ENCODE measurements at places on chromosomes 2 and 18. TPM values are rescaled to one million over a fixed set of nuclear protein-coding genes. Genes with fewer than 3 reads are reported as not detected.
A peak's percentile ranks its signal among the peaks of the same experiment; 100 is the strongest.

CACNB4 gene
- total RNA-seq, result 3.4 TPM

- H3K36me3 ChIP-seq, result peaks cover 2% of the 10 kb centered on the region
- H3K27ac ChIP-seq, result no peak overlapping the region
- H3K4me1 ChIP-seq, result peaks cover 11% of the 10 kb centered on the region
Measured at GRCh38 chr18:44232500-44232899, 448.2 kb upstream of the SETBP1 start.

TRIM43 gene
- not detected for total RNA-seq

DNA sequence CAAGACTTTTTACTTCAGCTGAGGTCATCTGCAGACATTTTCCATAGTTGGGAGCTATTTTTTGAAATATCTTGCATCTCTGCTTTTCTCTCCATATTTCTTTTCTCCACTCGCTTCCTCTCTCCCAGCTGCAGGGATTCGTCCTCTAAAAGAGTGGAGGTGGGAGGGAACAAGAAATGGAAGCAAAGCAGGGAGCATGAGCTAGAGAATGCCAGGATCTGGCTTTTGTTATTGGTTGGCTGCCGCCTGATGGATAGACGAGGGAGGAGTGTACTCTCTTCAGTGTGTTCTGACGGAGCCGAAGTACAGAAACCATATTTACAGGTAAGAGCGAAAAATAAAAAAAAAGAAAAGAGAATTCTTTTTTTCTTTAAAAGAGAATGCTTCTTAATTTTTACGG lies at the start of gene CSRNP3:
Gene CSRNP3 (plus strand): TSS at position 282 of the 400 bp plus-strand sequence. CDS start 125,368 bp downstream, outside the sequence.
- peaks cover 12% of the 10 kb centered on the region for H3K4me1 ChIP-seq
- no peak within 1 kb of the TSS for H3K27ac ChIP-seq
- H3K4me3 ChIP-seq, result peak within 1 kb of the TSS; percentile 80

DNA sequence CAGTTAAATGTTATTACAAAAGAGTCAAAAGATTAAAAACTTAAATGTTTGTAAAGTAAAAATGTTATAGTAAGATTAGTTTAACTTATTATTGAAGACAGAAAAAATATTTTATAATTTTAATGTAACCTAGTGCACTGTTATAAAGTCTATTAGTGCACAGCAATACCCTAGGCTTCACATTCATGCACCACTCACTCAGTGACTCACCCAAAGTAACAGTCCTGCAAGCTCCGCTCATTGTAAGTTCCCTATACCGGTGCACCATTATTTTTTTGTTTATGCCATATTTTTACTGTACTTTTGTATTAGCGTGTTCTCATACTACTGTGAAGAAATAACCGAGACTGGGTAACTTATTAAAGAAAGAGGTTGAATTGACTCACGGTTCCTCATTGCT lies 759.7 kb upstream of the CDH7 start:
- no peak overlapping the region for H3K4me3 ChIP-seq
- no peak for DNase-seq

GPR55 gene
- not detected for total RNA-seq

DNA sequence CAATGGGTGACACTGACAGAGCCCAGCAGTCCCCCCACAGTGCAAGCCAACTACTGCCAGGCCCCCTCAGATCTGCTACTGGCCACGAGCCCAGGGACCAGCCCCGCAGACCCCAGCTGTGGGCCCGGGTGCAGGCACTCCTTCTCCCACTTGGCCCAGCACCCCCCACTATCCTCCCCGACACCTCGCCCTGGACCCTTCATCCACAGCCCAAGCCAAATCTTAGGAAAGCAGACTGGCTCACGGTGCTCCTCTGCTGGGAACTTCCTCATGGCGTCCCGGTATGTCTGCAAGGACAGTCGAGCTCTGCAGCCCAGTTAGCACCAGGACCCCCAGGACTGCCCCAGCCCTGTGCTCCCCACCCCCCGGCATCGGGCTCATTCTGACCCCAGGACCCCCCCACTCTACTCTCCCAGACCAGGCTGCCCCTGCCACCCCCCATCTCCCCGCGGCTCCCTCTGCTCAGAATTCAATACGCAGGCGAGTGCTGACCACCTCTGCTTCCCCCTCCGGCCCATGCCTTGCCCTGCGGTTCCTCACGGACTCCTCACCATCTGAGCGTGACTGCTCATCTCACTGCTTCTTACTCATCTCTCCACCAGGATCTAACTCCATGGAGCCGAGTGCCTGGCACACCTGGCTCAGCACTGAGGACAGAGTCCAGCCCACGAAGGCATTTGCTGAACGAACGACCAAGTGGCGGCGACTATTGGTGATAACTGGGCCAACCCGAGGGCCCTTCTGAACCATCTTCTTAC lies 85.7 kb downstream of the PXDN start:
- H3K4me3 ChIP-seq, result no peak overlapping the region
- no peaks in the 10 kb centered on the region for H3K27me3 ChIP-seq
- no peak overlapping the region for H3K27ac ChIP-seq
- DNase-seq, result peak; percentile 79
- peaks cover 50% of the 10 kb centered on the region for H3K36me3 ChIP-seq

C2orf66 gene
- total RNA-seq, result 0.27 TPM

SERPINB12 gene
- not detected for total RNA-seq

DNA sequence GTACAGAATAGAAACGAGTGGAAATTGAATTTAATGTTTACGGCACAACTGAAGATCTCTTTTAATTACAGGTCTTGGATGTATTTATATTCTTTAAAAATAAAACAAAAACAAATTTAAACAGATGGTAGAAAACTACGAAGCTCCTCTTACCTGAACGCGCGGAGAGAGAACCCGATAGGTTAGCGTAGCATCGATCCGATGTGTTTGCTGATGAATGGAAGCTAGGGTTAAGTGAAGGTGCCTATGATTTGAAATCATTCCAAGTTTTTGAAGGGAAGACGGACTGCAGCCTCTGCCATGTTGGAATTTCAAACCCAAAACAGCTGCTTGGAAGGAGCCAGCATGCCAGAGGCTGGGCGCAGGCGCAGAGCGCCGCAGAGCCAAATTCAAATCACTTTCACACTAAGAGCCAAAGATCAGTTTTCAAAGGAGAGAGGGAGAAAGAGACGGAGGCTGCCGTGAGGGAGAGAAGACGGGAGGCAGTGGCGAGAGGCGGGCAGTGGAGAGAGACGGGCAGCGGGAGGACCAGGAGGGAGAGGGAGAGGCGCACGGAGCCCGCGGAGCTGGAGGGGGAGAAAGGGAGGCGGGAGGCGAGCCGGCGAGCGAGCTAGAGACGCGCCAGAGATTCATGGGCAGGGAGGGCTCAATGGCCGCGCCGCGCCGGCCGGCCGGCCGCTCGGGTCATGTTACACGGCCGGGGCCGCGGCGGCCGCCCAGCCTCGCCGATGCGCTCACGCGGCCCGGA lies at the start of gene FIGN:
Gene FIGN (minus strand): TSS at position 324 of the 748 bp plus-strand sequence. CDS start 1,081 bp downstream, outside the sequence.
- no peaks in the 10 kb centered on the region for H3K36me3 ChIP-seq
- H3K4me1 ChIP-seq, result peaks cover 26% of the 10 kb centered on the region
- peak within 1 kb of the TSS; percentile 96 for H3K27ac ChIP-seq

DNA sequence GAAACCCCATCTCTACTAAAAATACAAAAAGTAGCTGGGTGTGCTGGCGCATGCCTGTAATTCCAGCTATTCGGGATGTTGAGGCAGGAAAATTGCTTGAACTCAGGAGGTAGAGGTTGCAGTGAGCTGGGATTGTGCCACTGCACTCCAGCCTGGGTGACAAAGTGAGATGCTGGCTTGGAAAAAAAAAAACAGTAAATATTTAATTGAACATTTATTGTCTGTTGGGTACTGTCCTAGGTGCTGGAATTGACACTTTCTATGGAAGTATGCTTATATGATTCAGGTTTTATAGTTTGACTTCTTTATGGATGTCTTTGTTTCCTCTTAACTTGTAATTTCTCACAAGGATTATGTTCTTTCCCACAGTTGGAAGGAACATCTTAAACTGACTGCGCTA lies 633.1 kb upstream of the SETBP1 start:
- no peak overlapping the region for H3K4me3 ChIP-seq
- H3K27ac ChIP-seq, result no peak overlapping the region

GRCh38 chr2:211187602-211188001 lies 631.2 kb downstream of the CPS1 start:
- H3K36me3 ChIP-seq, result no peaks in the 10 kb centered on the region
- no peak for DNase-seq
- no peak overlapping the region for H3K27ac ChIP-seq
- peaks cover 14% of the 10 kb centered on the region for H3K27me3 ChIP-seq
- no peaks in the 10 kb centered on the region for H3K4me1 ChIP-seq

DNA sequence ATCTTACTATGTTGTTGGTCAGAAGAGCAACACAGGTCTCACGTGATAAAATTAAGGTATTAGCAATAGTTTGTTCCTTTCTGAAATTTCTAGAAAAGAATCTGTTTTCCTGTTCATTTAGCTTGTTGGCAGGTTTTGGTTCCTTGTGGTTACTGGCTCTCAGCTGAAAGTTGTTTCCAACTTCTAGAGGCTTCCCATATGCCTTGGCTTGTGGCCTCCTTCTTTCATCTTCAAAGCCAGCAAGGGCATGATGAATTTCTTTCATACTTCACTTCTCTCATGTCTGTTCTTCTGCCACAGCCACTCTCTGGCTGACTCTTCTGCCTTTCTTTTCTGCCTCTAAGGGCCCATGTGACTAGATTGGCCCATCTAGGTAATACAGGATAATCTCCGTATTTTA lies 193.7 kb downstream of the TRIB2 start:
- no peak overlapping the region for H3K4me3 ChIP-seq
- no peaks in the 10 kb centered on the region for H3K27me3 ChIP-seq
- peaks cover 3% of the 10 kb centered on the region for H3K4me1 ChIP-seq
- no peak for DNase-seq
- H3K27ac ChIP-seq, result no peak overlapping the region

DNA sequence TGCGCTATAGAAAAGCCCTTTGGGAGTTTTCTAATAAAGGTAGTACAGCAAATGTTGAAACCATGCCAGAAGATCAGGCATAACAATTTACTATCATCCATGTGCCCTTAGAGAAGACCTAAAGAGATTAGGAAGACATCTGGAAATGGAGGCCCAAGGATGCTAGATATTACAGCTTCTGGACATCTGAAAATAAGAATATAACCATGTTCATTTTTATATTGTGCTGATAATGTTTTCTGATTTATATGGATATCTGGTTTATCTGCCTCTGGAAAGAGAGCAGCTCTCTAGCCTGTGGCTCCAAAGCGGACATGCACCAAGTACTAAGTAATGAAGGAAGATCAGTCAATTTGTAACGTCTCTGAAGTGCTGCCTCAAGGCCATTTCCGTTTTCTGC lies 478.0 kb upstream of the DDX18 start:
- H3K4me1 ChIP-seq, result no peaks in the 10 kb centered on the region
- no peak for DNase-seq
- H3K4me3 ChIP-seq, result no peak overlapping the region
- H3K27me3 ChIP-seq, result no peaks in the 10 kb centered on the region

- H3K36me3 ChIP-seq, result no peaks in the 10 kb centered on the region
- H3K27ac ChIP-seq, result no peak overlapping the region
- H3K4me1 ChIP-seq, result no peaks in the 10 kb centered on the region
- no peak for DNase-seq
- no peak overlapping the region for H3K4me3 ChIP-seq
Measured at GRCh38 chr2:123864416-123864815, 160.7 kb upstream of the CNTNAP5 start.

CWC22 gene
- 20.1 TPM for total RNA-seq

GRCh38 chr2:160352500-160352899 lies 141.1 kb downstream of the RBMS1 start:
- peaks cover 75% of the 10 kb centered on the region for H3K4me1 ChIP-seq
- H3K36me3 ChIP-seq, result peaks cover 26% of the 10 kb centered on the region
- DNase-seq, result no peak
- no peak overlapping the region for H3K4me3 ChIP-seq

DNA sequence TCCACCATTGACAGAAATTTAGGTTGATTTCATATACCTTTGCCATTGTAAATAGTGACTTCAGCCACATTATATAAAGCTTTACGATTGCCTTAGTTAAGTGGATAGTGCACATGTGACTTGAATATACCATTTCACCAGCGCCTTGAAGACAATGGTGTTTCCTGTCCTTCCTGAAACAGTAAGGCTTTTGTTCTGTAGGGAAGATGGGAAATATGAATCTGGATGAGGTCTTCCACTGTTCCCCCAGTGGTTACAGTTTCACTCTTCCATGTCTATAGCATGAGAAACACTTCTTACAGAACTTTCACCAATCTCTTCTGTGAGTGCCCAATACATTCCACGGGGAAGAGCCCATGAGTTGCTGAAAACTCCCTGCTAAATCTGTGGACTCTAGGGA lies 240.5 kb downstream of the TRIB2 start:
- peaks cover 15% of the 10 kb centered on the region for H3K4me1 ChIP-seq
- H3K4me3 ChIP-seq, result no peak overlapping the region
- DNase-seq, result no peak
- H3K27ac ChIP-seq, result no peak overlapping the region
- no peaks in the 10 kb centered on the region for H3K27me3 ChIP-seq

DNA sequence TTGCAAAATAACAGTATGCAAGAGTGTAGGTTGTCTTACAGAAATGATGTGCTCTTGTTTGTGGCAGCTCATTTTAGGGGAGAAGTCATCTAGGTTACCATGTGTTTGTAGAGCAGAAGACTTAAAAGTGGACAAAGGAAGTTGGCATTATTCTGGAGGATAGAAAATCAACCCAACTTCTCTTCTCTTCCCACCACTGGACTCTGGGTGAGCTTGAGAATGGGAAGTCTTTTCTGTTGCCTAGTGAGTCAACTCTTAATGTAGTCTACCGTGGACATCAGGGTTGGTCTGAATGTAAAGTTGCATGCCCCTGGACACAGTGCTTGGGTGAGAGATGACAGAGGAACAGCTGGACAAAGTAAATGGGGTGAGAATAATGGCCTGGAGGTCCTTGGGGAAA lies 98.3 kb downstream of the FMNL2 start:
- peak; percentile 10 for DNase-seq
- H3K4me1 ChIP-seq, result peaks cover 22% of the 10 kb centered on the region
- H3K36me3 ChIP-seq, result no peaks in the 10 kb centered on the region
- H3K27ac ChIP-seq, result no peak overlapping the region
- H3K27me3 ChIP-seq, result no peaks in the 10 kb centered on the region
- H3K4me3 ChIP-seq, result no peak overlapping the region

GPR155 gene
- 5.2 TPM for total RNA-seq

- no peak for DNase-seq
- H3K4me1 ChIP-seq, result no peaks in the 10 kb centered on the region
- no peak overlapping the region for H3K4me3 ChIP-seq
- peaks cover 4% of the 10 kb centered on the region for H3K27me3 ChIP-seq
- no peak overlapping the region for H3K27ac ChIP-seq
- H3K36me3 ChIP-seq, result no peaks in the 10 kb centered on the region
Measured at GRCh38 chr18:2168022-2168421, 403.3 kb downstream of the METTL4 start.

DNA sequence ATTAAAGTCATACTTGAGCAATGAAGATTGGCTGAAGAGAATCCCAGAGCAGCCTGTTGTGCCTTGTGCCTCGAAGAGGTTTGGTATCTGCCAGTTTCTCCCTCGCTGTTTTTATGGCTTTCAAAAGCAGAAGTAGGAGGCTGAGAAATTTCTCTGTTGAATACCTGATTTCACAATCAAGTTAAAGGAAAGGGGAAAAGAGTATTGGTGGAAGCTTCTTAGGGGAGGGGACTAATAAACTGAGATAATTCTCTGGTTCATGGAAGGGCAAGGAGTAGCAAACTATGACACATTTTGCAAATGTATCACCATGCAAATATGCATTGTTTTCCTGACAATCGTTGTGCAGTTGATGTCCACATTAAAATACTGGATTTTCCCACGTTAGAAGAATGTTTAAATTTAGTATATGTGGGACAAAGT lies at the start of gene IL1B:
Gene IL1B (minus strand): TSS at position 85 of the 423 bp plus-strand sequence. CDS start 550 bp downstream, outside the sequence.
- H3K4me3 ChIP-seq, result no peak within 1 kb of the TSS
- H3K36me3 ChIP-seq, result no peaks in the 10 kb centered on the region
- H3K27me3 ChIP-seq, result peaks cover 2% of the 10 kb centered on the region
- no peak for DNase-seq
- H3K4me1 ChIP-seq, result peaks cover 21% of the 10 kb centered on the region
